ENCODE measurements at places on chromosomes 16 and 17.
A peak's percentile ranks its signal among the peaks of the same experiment; 100 is the strongest.

- DNase-seq = no peak
Measured at GRCh38 chr17:61542027-61542426, 49.0 kb downstream of the NACA2 start.

DNA sequence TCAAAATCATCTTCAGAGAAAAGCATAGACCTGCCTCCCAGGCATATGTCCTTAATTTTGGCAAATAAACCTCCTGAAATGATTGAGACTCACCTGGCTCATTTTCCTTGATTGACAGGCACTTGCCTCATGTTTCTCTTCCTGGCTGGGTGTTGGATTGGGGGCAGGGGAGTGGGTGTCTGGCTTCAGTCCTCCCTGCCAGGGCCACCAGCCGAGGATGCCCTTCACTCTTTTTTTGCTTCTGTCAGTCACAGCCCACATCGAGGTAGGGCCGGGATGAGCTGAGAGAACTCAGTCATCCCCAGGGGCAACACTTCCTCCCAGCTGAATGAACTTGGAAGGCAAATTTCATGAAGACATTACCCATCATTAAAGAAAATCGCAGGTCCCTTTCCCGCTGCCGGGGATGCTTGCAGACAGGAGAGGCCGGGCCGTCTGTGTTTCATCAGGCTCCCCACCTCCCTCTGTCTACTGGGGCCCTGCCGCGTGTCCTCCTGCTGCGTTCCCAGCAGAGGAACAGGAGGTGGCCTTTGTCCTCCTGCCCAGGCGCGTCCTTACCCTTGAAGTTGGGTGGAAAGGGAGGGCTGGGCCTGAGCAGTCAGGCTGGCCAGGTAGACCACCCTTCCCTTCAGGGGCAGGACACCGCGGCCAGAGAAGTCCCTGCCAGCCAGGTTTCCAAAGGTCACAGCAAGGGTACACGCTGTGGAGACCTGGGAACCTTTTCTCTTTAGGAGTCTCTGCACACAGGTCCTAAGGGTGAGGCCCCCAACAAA lies 11.2 kb upstream of the DNAH17 start:
- no peak for DNase-seq

DNA sequence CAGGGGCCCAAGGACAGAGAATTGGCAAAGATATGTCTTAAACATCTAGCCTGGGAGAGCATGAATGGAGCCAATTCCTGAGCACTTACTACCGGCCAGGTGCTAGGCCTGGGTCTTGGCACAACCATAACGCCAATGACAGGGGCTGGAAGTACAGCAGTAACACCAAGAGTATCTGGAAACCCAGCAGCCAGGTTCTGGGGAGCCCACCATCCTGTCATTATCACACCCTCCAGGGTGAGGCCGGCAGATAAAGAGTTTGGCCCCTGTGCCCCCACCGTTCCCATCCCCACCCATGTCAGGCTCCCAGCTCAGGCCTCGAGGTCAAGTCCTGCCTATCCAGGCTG lies 508 bp upstream of the TMC8 start:
- no peak for DNase-seq

DNA sequence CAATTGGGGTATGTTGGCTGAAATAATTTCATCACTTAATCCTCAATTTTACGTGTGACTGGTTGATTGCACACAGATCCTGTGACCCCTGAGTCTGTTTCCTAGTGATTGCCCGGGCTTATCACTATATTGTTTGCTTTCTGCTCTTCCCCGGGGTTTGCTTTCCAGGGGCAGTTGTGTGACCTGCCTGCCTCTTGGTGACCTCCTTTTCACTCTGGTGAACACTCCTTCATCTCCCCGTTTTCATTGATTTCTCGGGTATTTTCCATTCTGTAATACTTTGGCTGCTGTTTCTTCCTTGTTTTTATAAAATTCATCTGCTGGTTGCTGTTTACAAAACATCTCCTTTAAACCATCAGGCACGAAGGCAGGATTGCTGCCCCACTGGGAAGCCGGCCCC lies 36.0 kb downstream of the NTN1 start:
- no peak for DNase-seq

DNA sequence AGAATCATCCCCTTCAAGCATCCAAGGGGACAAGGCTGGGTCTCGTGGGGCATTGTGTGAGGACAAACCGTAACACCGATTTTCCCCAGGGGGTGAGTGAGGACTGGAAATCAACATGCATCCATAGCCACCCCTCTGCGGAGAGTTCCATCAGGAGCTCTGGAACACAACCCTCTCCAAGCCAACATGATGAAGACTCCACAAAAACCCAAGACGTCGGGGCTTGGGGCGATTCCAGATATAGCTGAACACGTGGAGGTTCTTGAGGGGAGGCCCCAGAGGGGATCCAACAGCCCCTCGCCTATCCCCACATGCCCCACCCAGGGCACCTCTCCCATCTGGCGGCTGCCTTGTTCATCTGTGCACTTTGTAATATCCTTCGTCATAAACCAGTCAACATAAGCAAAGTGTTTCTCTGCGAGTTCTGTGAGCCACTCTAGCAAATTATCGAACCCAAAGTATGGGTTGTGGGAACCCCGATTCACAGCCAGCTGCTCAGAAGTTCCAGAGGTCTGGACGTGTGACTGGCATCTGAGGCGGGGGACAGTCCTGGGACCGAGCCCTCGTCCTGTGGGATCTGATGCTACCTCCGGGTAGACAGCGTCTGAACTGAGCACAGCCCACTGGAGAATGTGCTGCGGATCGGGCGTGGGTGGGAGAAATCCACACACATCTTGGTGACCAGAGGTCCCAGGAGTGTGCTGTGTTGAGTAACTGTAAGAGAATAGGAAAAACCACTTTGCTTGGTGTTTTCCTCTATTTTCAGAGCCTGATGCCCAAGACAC lies 55.5 kb downstream of the RPH3AL start:
- DNase-seq = no peak

DNA sequence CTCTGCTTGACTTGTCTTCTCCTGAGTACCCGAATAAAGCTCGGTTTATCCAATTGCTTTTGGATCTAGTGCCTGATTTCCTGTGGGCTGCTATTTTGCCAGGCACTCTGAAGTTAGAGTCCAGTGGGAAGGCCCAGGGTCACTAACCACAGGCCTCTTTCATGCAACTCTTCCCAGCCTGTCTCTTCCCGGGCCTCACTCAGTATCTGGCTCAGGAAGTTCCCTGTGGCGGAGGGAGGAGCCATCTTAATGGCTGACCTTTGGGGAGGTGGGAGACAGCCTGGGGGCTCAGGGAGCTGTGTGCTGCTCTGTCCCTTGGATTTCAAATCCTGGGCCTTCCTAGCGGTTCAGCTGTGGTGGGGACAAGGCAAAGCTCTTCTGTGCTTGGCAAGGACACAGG lies 328.5 kb downstream of the SLC39A11 start:
- DNase-seq = no peak

DNA sequence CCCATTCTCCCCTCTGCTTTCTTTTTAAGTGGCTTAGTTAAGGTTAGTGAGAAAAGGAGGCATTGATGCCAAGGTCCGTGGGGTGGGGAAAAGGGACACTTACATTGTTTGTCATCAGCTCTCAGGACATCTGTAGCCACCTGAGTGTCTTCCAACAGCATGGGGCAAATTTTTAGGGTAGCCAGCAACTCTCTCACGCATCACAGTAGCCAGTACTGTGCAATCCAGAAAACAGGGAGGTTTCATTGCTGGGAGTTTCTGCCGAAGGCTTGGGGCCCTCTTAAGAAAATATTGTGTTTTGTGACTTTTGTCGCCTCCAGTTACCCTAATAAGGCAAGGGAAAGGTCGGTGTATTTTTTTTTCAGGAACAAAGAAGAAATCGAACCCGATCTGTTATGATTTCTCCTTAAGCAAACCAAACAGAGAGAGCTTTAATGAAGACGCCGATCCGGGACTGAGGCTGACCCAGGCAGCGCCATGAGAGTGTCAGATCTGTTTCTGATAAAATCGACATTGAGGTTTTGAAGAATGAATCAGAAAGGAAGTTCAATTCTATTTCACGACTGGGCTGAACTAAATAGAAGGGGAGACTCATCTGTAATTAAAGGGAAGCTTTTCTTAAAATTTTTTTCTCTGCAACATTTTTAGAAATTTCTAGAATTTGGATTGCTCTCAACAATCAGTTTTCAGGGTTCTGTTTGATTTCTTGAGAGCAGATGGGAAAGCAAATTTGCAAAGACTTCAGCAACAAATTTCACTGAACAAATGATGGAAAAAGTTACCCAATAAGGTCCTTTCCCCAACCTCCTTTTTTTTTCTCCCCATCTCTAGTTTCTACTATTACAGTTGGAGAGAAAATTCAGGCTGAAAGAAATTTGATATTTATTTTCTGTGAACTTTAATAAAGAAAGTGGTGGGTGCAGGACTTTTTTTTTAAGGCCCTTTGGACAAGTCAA lies 144.7 kb upstream of the IRX3 start:
- no peak for DNase-seq

GRCh38 chr16:86723689-86724088 lies 145.3 kb downstream of the FOXL1 start:
- DNase-seq = no peak

GRCh38 chr17:14784997-14785696 lies 480.0 kb downstream of the PMP22 start:
- peak; percentile 14 for DNase-seq

Data from effector CD4-positive, alpha-beta T cell (primary cell).